ENCODE measurements at places on chromosomes 1 and 21.

GRCh38 chr1:78071696-78072095 lies 25.9 kb downstream of the GIPC2 start:
- DNase-seq = no peak

- no peak for DNase-seq
Observed at GRCh38 chr1:225915538-225915991, 8.5 kb downstream of the PYCR2 start.

DNA sequence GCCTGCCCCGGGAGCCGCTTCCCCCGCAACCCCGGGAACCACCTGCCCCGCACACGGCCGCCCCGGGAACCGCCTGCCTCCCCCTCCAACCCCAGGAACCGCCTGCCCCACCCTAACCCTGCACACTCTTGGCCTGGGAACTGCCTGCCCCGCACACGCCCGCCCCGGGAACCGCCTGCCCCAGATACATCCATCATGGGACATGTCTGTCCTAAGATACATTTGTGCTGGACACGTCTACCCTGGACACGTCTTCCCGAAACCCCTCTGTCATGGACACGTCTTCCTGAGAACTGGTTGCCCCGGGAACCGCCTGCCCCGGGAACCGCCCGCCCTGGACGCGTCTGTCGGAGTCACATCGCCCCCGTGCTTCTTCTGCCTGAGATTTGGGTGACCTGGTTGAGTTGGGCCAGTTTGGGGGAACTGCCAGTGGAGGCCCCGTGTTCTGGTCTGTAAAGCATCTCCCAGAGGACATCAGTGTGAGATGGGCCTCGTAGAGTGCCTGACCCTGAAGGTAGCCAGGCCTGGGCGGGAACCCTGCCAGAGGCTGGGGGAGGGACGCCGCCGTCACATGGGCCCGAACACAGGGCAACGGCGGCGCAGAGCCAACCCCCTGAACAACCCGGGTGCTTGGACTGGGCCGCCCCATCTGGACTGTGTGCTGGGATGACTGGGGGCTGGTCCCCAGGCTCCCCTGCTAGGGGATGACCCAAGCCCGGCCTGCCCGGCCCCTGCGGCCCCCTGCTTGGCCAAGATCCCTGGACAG lies 3.6 kb downstream of the PERM1 start:
- no peak for DNase-seq

GRCh38 chr1:226665505-226666163 lies 73.4 kb downstream of the ITPKB start:
- DNase-seq = no peak

DNA sequence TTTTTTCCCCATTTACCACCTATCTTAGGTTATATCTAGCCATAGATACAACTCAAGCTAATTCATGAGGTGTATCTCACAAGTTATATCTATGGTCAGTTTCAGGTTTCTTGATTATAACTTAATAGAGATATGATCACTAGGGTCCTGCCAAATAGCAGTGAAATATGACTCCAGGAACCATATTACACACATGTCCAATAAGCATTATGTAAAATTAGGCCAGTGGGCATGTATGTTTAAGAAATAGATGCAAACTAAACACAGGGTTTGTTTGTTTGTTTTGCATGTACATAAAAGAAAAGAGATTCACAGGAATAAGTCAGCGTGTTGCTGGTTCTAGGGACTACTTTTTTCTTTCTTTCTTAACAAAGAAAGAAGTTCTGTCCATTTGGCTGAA lies 112.5 kb upstream of the ST6GALNAC5 start:
- no peak for DNase-seq

GRCh38 chr1:39951926-39952325 lies 3.0 kb upstream of the MFSD2A start:
- no peak for DNase-seq

- DNase-seq = no peak
Observed at GRCh38 chr1:10484521-10484920, 9.8 kb downstream of the PEX14 start.

DNA sequence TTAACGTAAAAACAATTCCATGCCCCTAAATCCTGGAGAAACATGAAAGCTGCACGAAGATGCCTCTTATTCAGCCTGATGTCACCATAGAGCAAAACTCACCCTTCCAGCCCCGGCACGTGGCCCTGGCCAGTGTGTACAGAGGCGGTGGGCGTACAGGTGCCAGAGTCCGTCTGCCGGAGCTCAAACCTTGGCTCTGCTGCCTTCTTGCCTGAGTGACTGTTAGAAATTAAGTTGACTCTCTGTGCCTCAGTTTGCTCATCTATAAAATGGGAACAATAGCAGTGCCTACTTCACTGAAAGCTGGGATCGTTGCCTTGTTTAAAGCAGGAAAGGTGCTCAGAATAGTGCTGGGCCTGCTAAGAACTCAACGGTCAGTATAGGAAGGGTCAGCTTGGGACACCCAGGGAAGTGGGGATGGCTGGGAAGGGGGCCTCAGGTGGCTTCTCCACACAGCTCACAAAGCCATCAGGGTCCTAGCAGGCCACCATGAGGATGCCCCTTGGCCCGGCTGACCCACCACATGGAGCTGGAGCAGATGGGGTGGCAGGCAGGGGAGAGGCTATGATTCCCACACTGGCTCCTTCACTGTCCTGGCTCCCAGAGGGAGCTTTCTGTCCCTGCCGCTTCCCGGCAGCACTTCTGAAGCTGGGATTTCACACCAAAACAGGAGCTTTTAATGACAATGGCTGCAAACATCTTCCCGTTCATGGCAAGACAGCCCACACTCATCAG lies 237.2 kb downstream of the NPHP4 start:
- no peak for DNase-seq

- no peak for DNase-seq
Observed at GRCh38 chr1:59695252-59695651, 119.5 kb upstream of the HOOK1 start.

DNA sequence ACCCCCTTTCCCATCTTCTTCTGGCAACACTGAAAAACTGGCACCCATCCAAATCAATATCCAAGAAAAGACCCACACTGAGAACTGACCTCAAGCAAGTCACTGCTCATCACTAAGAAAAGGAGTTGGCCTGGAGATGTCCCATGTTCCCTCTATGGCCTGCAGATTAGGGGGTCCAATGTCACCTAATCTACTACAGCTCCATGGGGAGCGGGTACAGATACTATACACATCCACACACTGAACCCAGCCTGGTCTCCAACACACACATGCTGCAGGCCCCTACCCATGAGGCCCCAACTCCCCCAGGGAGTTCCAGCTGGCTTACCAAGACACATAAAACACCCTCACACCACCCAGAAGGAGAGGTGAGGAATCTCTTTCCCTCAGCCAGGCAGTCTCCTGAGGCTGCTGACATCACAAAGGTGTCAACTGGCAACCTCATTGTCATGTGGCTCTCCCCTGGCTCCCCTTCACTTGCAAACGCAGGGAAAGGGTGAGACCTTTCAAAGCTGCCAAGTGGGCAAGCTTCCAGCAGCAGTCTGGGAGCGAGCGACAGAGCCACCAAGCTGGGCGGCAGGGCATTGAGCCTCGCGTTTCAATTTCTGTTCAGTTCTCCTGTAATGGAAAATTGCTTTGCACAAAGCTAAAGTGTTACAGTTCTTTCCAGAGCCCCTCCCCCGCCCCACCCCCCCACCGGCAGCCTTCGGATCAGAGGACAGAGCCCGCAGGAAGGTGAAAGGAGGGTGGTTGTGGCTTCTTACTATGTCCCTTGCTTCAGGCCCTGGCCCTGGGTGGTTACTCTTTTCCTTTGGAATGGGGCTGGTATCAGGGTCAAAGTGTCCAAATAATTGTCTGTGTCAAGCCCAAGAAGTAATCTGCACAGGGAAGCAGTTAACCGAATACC lies at the start of gene LRRC52:
TSS of gene LRRC52 (plus strand) at position 469 of the 907 bp plus-strand sequence. CDS start at position 766, 297 bp downstream.
- DNase-seq = no peak

GRCh38 chr1:235923466-235924021 lies 56.8 kb upstream of the LYST start:
- no peak for DNase-seq

GRCh38 chr1:150233359-150234308 lies 2.3 kb downstream of the ANP32E start:
- no peak for DNase-seq

- no peak for DNase-seq
Observed at GRCh38 chr1:244254467-244254866, 197.2 kb downstream of the ADSS2 start.

- DNase-seq = no peak
Observed at GRCh38 chr1:154657556-154657955, 49.6 kb upstream of the ADAR start.

GRCh38 chr1:17109892-17110554 lies 9.2 kb downstream of the PADI2 start:
- no peak for DNase-seq

DNA sequence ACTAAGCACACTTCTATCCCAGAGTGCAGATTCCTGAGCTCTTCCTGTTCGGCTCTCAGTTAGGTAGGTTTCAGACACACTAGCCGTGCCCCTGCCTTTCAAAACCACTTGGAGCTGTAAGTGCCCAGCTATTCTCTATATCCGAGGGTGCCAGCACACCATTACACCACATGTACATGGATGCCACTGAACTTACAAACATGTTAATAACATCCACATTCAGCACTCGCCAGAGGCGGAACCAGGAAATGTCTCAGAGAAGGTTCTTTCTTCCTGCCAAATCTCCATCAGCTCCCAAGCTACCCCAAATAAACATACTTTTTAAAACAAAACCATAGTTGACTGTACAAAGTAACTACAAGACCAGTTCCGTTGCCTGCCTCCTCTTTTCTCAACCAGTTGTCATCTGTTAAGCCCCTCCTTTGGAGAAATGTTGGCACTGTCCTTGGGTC lies 78.4 kb upstream of the CTTNBP2NL start:
- DNase-seq = no peak

- no peak for DNase-seq
Observed at GRCh38 chr1:224609333-224609732, 6.8 kb upstream of the CNIH3 start.

- DNase-seq = no peak
Observed at GRCh38 chr1:65938506-65938905, 145.8 kb downstream of the PDE4B start.

- DNase-seq = no peak
Observed at GRCh38 chr1:67935560-67935959, 102.3 kb upstream of the GNG12 start.

DNA sequence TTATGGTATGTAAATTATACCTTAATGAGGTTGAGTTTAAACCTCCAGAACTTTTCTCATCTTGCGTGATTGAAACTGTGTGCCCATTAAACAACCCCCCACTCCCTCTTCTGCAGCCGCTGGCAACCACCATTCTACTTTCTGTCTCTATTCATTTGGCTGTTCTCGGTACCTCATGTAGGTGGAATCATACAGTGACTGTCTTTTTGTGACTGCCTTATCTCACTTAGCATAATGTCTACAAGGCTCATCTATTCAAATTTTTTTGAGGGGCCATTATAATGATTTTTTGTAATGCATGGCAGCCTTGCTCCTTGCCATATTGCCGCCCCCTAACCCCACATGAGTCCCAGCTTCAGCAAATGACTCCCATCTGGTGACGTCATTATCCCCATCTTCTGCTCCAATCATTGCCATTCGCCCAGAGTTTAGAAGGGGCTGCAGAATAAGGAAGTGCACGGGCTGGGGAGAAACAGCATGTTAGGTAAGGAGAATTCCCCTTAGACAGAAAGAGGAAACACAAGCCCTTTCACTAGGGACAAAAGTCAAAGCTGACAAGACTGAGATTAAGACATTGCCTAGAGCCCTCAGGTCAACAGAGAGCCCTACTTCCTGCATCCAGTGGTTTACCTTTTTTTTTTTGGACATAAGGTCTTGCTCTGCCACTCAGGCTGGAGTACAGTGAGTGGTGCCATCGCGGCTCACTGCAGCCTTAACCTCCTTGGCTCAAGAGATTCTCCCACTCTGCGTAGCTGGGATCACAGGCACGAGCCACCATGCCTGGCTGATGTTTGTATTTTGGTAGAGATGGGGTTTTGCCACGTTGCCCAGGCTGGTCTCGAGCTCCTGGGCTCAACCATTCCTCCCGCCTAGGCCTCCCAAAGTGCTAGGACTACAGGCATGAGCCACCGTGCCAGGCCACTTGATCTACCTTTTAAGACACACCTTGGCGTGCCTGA lies 78.4 kb upstream of the ERRFI1 start:
- DNase-seq = no peak

- DNase-seq = no peak
Observed at GRCh38 chr1:93730621-93731020, 49.0 kb upstream of the BCAR3 start.

DNA sequence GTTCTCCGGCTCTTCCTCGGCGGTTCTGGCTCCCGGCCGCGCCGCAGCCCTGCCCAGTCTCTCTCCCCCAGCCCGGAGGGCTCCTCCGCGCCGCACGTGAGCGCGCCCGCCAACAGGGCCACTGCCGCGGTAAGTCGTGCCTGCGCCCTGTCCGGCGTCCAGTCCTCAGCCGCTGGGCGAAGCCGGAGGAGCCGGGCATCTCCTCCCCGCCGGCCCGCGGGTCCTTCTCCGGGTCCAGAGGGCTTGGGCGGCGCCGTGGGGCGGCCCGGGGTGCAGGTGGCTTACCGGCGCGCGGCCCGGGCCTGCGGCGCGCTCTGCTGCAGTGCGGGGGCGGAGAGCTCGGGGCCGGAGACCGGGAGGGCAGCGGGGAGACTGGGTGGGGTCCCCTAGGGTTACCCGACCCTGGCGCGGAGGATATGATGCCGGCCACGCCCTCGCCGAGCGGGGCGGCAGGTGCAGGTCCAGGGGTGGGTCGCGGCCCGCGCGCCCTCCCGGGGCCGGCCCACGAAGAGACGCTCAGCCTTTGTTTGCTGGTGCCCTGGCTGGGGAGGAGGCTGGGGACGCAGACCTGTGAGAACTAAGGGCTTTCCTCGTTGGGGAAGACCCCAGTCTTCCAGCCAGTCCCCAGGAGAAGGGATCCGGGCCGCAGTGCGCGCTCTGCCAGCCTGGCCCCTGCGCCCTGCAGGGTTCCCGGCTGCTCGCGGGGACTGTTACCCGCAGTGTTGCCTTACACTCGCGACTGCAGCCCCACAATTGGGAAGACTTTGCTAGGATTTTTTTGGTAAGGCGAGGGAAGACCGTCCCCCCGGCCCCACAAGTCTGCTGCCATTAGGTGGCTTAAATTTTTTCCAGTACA lies at the start of gene DOP1B:
TSS of gene DOP1B (plus strand) at position 10 of the 856 bp plus-strand sequence. CDS start 7,910 bp downstream, outside the sequence.
- DNase-seq = no peak

DNA sequence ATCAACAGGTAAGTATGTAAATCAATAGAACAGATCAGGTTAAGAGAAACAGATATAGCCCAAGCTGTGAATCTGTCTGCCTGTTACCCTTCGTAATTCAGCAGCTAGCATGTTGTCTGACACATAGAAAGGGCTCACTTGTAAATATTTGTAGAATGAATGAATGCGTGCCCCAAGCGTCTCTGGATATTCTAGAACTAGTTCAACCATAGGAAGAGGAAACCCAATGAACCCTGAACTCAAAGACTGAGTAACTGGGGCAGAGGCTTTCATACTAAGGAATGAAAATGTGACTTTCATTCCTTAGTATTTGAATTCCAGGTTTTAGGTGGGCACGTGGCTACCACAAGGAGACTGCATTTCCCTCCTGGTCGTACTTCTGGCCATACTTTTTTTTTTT lies 60.1 kb upstream of the SMYD2 start:
- DNase-seq = no peak

- no peak for DNase-seq
Observed at GRCh38 chr1:187114792-187115191, 286.0 kb downstream of the PLA2G4A start.

All from activated CD4-positive, CD25-positive, alpha-beta regulatory T cell (primary cell).